ENCODE measurements at places on chromosomes 11 and 22.

- DNase-seq = no peak
These were observed 82.8 kb upstream of the HMGXB4 start for GRCh38 chr22:35174401-35175038.

GRCh38 chr11:57571606-57572005 lies 4.1 kb upstream of the UBE2L6 start:
- DNase-seq = no peak

DNA sequence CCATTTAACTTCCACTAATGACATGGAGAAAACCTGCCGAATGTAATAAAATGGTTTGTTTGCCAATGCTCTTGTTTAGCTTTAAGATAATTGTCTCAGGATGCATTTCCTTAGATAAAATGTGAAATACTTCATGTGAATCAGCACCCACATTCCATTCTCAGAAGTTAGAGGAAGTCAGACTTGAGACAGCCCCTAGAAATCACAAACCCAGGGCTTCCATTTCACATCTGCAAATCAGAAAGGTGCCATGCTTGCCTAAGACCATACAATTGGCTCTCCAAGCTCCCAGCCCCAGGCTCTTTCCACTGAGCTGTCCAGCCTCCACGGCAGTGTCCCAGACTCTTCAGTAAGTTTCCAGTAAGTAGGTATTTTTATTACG lies 35.6 kb upstream of the ADORA2A start:
- DNase-seq = no peak

- DNase-seq = no peak
These were observed 11.9 kb upstream of the PPFIBP2 start for GRCh38 chr11:7501894-7502293.

DNA sequence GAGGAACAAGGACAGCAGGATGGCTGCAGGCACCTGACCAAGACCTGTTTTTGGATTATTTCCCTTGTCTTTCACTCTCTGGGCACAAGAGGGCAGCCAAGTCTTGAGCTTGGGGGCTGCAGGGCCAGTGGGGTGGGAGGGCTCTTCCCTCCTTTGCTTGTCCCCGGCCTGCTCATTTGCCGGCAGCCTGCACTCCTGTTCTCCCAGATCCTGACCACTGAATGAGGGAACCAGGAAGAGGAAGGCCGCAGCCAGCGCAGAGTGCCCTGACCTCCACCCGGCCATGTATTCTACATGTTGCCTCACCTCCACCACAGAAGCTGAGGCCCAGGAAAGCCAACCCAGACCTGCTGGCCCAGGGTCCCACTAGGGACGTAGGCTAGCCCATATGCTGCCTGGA lies 15.5 kb upstream of the NNMT start:
- DNase-seq = no peak

- DNase-seq = no peak
These were observed 21.4 kb downstream of the KCNQ1OT1 start for GRCh38 chr11:2678396-2678795.

GRCh38 chr11:83061883-83062282 lies 9.8 kb downstream of the RAB30 start:
- DNase-seq = no peak

DNA sequence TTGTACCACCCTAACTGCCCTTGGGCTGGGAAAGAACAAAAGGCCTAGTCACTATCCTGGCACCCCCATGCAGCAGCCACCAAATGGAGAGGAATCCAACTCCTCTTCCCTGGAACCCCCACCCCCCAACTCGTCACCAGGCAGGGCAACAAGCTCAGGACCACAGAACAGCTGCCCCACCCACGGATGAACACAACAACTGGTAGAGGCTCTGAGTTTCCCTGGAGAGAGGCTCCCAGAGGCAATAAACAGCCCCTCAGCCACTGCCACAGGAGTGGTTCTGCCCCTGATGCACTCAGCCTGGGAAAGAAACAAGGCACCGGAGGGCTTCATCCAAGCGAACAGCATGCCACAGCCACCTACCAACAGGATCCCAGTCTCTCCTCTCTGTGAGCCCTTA lies 778.4 kb upstream of the FAT3 start:
- DNase-seq = no peak

DNA sequence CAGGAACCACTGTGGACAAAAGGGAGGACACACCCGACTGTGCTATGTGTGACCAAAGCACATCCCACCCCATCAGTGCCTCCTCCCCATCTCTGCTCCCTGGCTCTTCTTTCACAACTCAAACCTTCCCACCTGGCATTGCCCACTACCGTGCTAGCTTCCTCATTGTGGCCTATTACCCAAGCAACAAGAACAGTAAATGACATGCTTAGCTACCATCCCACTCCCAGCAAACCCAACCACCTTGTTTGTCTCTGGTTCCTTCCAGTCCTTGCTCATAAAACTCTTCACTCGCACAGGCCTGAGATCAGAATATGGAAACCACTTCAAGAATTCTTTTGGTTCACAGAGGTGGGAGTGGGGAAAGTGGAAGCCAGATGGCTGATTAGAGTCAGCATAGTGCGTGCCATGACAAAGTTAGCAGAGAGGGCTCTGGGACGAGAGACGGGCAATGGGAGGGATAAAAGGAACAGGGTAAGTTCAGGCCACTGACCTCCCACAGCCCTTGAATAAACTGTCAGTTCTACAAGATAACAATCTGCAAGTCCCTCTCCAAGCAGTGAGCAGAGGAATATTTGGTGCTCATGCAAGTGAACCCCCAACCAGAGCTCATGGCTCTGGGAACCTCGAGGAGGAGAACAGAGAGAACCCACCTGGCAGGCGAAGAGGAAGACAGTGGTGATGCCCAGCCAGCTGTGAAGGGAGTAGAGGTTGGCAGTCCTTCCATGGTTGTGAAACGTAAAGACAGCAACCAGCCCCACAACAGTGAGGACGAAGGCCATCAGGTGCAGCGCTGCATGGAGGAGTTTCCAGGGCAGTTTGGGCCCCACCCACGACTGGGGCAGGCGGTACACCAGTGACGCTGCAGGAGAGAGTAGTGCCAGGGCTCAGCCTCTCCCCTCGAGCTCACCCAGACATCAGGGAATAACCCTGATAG lies 8.3 kb downstream of the CYB561A3 start:
- no peak for DNase-seq

DNA sequence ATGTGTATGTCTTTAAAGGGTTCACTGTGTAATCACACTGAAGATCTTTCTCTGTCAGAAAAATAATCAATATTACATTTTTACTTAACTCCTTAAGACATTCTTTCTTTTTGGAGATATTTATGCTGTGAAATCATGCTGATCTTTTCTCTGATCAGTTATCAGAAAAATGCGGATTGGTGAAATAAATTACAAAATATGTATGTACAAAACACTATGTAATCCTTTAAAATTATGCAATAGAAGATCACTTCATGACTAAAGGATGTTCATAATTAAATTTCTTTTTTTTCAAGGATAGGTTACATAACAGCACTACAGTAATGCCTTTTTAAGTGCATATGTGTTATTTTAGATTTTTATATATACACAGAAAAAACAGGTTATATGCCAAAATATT lies 24.7 kb downstream of the BTBD10 start:
- no peak for DNase-seq

DNA sequence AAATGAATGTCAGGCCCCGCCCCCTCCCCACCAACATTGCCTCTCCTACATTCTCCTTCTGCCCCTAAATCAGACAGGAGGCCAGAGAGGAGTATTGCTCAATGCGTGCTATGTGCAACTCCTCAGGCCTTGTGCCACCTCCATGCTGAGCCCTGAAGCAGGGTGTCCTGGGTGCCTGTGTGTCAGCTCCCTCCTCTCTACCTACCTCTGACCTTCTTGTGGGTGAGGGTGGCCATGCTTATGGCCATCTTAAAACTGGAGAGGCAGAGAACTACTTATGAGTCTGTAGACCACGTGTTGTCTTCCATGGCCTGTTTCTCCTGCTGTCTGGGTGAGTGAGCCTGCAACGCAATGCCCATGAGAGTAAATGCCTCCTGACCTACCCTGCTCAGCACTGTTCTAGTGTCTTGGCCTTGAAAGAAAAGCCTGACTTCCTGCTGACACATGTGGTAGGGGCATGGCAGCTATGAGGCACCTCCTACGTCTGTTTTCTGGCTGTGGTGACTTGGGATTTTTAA lies 10.5 kb downstream of the MCAM start:
- no peak for DNase-seq

DNA sequence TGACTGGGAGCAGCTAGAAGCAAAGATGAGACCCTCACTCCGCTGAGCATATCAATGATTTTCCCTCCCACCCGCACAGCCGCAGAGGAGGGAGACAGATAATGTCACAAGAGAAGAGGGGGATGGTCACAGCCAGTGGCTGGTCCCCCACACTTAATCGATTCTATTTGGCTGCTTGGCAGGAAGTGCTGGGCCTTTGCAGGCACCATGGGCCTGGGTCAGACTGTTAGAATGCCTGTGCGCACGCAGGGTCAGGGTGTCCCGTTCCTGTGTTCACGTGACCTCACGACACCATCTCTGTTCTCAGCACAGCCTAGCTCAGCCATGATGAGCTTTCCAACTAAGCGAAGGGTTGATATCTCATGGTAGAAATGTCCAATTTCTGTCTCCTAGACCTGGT lies 107.0 kb downstream of the MYO18B start:
- DNase-seq = no peak

DNA sequence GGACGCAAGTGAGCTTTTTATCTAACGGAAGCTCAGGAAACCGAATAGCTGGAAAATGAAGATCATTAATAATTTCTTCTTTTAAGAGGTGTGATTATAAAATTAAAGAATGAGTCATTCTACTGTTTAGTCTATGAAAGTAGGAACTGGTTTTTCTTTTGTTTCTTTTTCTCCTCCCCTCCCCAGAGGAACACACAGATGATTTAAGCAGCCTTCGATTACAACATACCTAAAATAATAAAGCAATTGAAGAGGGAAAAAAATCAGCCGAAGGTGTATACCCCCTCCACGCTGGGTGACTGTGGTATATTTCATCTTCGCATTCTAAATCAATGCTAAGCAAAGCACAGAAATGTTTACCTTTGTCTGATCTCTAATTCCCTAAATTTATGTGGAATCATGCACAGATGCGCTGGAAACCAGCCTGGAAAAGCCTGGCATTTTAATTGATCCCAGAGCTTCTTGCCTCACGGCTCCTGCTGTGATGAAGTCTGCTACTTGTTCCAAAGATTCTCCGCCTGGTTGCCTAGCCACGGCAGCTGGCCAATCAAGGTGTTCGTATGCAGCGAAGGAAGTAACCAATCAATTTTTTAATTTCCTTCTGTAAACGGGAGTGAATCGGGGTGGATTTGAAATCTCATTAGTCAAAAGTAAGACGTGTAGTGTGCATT lies 133.9 kb downstream of the FANCF start:
- DNase-seq = peak; percentile 68

- DNase-seq = no peak
These were observed 123.1 kb downstream of the ARHGAP42 start for GRCh38 chr11:100810146-100810545.

- no peak for DNase-seq
These were observed 106.4 kb downstream of the NECTIN1 start for GRCh38 chr11:119622454-119623143.

- DNase-seq = no peak
These were observed 22.4 kb downstream of the C22orf23 start for GRCh38 chr22:37930952-37931440.

DNA sequence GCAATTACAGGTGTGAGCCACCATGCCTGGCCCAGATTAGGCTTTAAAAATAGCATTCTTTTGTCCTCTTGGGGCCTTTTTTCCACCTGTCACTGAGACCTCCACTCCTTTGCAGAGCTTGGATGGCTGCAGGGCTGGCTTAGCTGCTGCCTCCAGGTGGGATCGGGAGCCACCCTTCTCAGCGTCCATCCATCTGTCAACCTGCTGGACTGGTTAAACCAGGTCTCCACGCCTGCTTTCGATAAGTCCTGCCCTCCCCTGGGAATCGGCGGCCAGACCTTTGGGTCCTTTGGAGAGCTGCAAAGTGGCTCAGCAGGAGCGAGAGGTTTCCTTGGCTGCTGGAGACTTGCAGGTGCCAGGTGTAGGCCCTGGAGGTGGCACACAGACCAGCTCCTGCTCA lies 23.4 kb upstream of the GRAMD4 start:
- DNase-seq = no peak

GRCh38 chr22:25666308-25666707 lies 75.7 kb upstream of the MYO18B start:
- DNase-seq = peak; percentile 69

GRCh38 chr11:14148653-14149273 lies 186.2 kb downstream of the SPON1 start:
- no peak for DNase-seq

GRCh38 chr11:95767498-95767897 lies 22.1 kb downstream of the FAM76B start:
- no peak for DNase-seq

DNA sequence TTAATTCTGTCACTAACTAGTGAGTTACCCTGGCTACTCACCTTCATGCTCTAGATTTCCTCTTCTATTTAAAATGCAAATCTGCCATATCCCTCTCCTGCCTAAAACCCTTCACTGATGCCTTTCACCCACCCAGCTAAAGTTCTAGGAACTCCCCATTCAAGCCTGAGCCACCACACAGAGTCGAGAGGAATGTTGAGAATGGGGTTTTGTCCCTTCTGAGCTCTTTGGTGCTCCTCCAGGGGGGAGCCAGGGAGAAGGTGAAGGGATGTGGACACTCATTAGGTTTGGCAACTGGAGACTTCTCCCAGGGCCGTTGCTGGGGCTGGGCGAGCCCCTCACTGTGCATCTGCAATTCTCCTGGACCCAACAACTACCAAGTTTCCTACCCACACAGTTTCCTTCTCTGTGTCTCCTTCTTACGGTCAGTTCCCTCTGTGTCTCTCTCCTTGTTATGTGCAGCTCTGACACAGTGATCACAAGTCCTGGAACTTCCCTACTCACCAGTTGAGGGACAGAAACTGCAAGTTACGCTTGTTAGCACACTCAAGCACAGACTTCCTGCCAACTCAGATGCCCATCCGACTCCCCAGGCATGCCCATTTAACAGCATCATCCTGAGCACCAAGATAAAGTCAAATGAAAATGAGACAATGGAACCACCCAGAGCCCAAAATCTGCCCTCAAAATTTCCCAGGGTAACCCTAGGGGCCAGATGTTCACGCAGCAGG lies 6.5 kb upstream of the IL10RA start:
- DNase-seq = no peak

GRCh38 chr11:15053191-15053685 lies 20.2 kb upstream of the CALCB start:
- no peak for DNase-seq

All from left forelimb (tissue), 1 donor.